ENCODE measurements at places on chromosomes 6 and 20.

- no peak for DNase-seq
Measured at GRCh38 chr6:138541823-138542481, 42.7 kb upstream of the NHSL1 start.

DNA sequence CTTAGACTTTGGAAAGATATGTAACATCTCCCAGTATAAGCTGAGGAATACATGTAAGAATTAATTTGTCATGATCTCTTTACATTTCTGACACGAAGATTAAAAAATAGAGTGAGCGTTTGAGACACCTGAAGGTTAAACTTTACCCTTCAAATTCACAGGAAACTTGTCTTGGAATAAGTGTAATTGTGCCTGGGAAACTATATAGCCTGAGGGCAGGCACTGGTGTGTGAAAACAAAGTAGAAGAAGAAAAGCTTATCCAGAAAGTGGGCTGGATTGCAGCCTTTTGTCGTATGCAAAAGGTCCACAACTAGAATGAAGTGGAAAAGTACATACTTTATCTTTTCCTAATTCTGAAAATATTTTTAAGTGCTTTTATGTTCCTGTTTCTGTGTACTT, 275.7 kb upstream of the TCF21 start:
- DNase-seq: no peak

DNA sequence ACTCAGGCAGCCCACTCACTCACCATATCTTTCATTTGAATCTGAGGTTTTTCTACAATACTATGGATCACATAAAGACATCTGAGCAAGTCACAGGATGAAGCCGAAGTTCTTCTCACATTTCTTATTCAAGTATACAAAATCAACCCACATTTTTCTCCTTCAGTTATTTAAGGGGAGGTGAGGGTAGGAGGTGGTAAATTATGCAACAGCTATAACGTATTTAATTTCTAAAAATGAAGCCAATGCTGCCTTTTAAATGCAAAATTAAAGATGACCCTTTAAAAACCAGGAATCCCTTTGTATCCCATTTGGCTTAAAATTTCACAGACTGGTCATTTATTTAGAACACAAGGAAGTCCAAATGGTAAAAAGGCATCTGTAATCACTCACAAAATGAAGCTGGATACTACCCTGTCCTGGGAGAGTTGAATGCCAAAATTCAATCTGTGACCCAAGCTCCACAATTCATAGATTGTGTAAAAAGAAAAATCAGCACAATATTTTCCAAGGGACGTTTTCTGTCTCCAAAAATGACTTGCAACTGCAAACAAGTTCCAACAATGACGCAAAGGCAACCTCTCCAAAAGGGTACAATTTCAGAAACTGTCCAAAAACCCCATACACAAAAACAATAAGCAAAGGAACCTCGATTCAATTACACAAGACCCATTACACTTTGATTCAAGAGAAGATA, 48.8 kb downstream of the EPB41L2 start:
- no peak for DNase-seq

- DNase-seq: no peak
Measured at GRCh38 chr20:52481443-52481842, 289.9 kb upstream of the ZFP64 start.

- no peak for DNase-seq
Measured at GRCh38 chr6:150492507-150492906, 107.2 kb upstream of the PLEKHG1 start.

- DNase-seq: no peak
Measured at GRCh38 chr6:36053878-36054277, 26.3 kb downstream of the MAPK14 start.

GRCh38 chr6:151721146-151721545, 86.3 kb upstream of the ESR1 start:
- DNase-seq: peak; percentile 47

- no peak for DNase-seq
Measured at GRCh38 chr20:23456409-23456808, 3.7 kb upstream of the CST11 start.

GRCh38 chr6:33294086-33294823, 4.5 kb downstream of the RGL2 start:
- DNase-seq: no peak

DNA sequence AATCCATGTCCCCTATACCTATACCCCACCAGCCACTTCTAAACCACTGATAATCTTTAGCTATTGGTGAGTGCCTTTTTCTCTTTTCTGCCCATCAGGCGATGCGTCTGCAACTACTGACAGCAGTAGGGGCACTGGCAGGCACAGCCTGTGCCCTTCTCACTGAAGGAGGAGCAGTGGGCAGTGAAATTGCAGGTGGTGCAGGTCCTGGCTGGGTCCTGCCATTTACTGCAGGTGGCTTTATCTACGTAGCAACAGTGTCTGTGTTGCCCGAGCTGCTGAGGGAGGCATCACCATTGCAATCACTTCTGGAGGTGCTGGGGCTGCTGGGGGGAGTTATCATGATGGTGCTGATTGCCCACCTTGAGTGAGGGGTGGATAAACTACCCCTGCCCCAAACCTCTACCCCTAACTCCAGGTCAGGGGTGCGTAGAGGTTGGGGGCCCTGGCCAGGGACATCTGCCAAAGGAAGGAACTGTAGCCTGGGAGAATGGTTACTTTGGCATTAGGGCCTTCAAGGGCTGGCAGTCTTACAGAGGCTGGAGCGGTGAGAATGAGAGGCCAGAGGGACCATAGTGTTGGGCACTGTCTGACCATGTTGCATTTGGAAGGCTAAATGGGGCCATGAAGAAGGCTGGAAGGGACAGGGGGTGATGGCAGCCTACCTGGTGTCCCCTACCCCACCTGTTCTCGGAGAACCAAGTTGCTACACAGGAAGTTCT, 851 bp upstream of the HSD17B8 start:
- no peak for DNase-seq

GRCh38 chr20:6533351-6533750, 234.1 kb upstream of the BMP2 start:
- DNase-seq: no peak

- DNase-seq: no peak
Measured at GRCh38 chr20:52959125-52959524, 13.0 kb upstream of the TSHZ2 start.

- no peak for DNase-seq
Measured at GRCh38 chr6:109799129-109799528, 108.0 kb downstream of the FIG4 start.

- DNase-seq: no peak
Measured at GRCh38 chr6:111739257-111739696, 133.6 kb upstream of the TRAF3IP2 start.

DNA sequence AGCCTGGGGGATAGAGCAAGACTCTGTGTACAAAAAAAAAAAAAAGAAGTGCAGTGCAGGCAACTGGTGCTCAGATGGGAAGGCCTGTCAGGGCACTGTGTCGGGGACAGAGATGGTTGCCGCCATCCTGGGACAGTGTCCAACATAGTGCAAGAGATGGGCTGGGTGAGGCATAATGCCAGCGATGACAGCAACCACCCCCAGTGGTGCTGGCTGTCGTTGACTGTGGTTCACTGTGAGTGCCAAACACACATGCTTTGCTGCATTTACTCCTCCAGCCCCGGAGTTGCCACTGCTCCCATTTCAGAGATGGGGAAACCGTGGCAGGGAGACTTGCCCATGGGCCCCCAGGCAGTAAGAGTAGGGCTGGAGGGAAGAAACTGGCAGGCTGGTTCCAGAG, 5.2 kb upstream of the C20orf203 start:
- peak; percentile 21 for DNase-seq

DNA sequence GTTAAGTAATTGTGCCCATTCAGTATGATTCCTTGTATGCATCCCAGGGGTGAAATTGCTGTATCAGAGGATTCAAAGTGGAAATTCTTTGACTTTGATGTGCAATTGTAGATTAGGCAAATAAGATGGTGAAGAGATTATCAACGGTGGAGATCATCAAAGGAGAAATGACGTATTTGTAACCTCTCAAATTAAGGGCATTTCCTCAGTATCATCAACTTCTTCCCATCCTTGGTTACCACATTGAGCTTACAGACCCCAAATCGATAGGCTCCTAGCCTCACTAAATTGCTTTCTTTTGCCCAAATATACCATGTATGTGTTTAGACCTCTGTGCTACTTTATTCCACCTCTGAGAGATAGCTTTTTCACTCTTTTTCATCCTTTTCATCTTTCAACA, 213.1 kb upstream of the ZFP64 start:
- DNase-seq: no peak

- DNase-seq: peak; percentile 6
Measured at GRCh38 chr6:50091641-50092040, 41.9 kb upstream of the DEFB112 start.

DNA sequence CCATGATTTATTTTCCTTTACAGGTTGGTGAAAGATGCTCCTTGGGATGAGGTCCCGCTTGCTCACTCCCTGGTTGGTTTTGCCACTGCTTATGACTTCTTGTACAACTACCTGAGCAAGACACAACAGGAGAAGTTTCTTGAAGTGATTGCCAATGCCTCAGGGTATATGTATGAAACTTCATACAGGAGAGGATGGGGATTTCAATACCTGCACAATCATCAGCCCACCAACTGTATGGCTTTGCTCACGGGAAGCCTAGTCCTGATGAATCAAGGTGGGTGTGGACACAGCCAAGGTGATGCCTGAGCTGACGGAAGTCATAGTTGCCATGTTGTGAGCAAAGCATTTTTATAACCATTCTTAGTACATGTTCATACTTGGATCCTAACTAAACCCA, 34.6 kb upstream of the CALHM6 start:
- no peak for DNase-seq

DNA sequence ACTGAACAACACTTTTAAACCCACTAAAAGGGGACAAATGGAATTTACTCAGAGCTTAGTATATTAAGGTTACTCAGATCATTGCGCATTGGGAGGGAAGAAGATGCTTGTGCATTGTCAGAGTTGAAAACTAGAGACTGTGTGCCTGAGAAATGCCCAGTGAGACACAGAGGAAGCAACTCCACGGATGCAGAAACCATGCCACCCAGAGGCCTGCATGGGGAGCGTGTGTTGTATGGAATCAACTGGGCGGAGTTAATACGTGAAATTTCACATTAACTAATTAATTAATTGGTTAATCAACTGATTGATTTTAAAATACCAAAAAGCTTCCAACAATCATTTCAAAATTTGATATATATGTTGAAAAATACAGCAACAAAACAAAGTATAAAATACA, 391.6 kb downstream of the PLCB1 start:
- DNase-seq: no peak

DNA sequence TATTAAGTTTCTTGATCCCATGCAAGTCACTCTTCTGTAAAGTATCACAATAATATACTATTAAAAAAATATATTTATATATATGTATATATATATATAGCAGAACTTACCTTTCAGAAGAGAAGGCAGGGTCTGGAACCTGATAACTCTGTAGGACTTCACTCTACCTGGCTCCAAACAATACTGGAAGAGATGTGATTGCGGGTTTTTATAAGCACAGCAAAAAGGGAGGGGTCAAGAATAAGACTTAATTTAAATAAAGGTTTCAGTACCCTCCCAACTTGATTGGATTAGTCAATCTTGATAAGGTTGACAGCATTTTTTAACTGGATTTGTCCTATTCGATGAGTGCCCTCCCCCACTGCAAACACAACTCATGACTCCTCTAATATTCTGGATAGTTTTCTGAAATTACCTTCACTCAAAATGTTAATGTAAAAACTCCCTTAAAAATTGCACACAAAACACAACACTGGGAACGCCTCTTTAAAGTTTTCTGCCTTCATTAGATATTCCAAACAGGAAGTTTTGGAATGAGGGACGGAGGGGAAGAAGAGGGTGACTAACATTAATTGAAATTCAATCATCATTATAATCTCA, 4.0 kb upstream of the ZNF217 start:
- no peak for DNase-seq

DNA sequence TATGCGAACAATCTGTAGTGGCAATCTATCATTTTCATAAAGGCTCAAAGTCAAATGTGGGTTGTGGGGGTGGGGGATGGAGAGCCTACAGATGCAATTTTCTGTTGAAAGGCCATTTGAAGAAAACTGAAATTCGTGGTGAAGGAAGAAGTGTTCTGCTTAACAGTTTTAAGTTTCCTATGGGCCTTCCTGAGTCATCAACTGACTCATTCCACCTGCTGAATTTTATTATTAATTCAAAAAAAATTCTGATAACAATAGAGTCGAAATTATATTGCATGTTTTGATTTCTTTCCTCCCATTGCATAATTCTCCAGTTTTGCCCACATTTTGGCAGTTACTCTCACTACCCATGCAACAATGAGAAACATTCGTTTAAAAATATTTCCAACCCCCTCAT, 622.3 kb upstream of the ARID1B start:
- DNase-seq: peak; percentile 17

GRCh38 chr6:105745464-105746129, 340.5 kb upstream of the PRDM1 start:
- DNase-seq: no peak

- no peak for DNase-seq
Measured at GRCh38 chr6:44219053-44219814, 2.5 kb downstream of the MYMX start.

GRCh38 chr6:42066156-42066675, 15.9 kb downstream of the TAF8 start:
- DNase-seq: no peak

GRCh38 chr6:105186576-105186975, 6.8 kb upstream of the POPDC3 start:
- no peak for DNase-seq

- no peak for DNase-seq
Measured at GRCh38 chr6:28940294-28940857, 16.6 kb upstream of the TRIM27 start.

DNA sequence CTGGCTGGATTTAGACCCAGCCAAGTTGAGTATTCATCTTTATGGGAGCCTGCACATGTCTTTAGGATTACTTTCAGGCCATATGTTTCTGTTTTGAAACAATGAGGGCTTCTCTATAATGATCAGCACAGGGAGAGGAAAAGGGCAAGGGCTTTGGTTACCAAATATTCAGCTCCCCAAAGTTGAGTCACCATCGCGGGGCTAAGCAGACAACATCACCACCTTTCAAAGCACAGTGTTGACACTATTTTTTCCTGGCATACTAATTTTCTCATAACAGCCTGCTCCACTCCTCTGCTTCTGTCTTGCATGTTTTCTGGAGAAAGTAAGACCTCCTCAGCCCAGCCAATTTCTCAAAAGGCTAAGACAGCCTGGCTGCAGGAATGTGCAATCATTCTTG, 4.9 kb downstream of the SCML4 start:
- DNase-seq: no peak

DNA sequence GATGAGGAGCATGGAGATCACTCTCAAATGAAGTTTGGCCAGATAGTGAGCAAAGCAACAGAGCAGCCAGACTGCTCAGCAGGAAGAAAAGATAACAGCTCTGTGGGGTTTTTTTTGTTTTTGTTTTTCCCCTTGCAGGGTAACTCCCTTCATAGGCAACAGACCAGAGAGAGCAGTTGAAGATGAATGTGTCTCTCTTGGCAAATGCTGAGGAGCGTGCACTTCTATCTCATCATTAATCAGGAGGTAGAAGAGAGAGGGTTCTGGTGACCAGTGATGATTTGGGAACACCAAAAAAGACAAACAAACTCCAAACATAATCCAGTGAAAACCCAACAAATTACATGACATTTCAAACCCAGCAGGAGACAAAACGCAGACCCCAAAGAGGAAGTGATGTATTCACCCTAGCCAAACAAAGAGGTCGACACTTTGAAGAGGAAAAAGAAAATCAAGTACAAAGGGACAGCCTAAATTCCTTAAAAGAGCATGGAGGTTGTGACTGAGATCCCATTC, 66.2 kb upstream of the RREB1 start:
- no peak for DNase-seq

GRCh38 chr6:107546691-107547450, 57.0 kb downstream of the SOBP start:
- no peak for DNase-seq

Measured in stromal cell of bone marrow (primary cell).